ENCODE measurements at places on chromosomes 2 and 18.

- no peak for DNase-seq
These were observed 10.9 kb downstream of the MAT2A start for GRCh38 chr2:85549826-85550225.

DNA sequence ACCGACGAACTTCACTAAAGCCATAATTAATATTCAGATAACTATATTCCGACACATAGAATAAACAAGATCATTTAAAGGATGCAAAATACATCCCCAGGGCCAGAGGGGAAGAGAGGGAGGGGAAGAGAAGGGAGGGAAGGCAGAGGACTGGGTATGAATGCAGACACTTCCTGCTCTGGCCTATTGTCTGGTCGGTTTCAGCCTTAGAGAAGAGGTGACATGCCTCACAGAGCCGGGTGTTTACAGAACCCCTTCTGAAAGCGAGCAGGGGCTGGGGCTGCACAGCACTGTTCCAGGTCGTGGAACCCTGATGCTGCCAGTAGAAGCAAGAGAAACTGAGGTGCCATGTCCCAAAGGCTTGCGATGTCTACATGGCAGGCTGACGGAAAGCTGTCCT, 31.0 kb downstream of the CELF4 start:
- no peak for DNase-seq

GRCh38 chr2:26897807-26898479, 50.0 kb downstream of the DPYSL5 start:
- DNase-seq: no peak

GRCh38 chr2:107728586-107728985, 98.1 kb upstream of the RGPD4 start:
- DNase-seq: no peak

DNA sequence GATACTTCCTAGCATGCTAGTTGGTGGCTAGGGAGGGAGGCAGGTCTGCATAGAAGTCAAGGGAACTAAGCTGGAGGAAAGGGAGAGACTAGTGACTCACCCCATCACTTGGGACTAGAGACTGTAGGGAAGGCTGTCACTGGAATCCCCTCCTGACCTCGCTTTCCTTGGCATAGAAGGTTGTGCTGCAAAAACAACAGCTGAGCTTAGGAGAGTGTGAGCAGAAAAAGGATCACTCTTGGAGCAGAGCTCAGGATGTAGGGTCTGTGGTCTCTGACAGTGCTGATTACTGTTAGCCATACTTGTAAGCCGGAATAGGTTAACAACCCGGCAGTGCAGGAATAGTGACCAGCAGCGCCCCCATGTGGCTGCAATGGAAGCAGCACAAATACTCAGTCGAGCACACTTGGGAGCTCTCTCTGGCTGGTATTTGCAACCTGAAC, 66.9 kb upstream of the SMAD2 start:
- no peak for DNase-seq

- no peak for DNase-seq
These were observed 222.4 kb downstream of the SRBD1 start for GRCh38 chr2:45388541-45389100.

- DNase-seq: no peak
These were observed 234.1 kb upstream of the ID2 start for GRCh38 chr2:8447610-8448221.

DNA sequence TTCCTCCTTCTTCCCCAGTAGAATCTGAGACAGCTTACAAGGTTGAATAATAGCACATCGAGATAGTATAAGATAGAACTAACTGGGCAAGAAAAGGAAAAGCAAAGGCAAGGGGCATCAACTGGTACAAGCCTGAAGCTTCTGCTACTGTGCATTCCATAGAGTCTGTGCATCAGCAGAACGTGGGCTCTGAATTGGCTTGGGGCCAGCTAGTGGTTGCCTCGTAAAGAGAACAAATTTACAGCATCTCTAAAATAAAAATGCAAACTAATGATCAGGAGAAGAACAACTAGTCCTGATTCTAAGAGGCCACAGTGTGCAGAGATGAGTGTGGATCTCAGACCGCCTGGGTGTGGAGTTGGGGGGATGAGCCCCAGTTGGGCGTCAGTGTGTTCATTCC, 36.6 kb downstream of the UPP2 start:
- no peak for DNase-seq

GRCh38 chr2:41878716-41879234, 169.0 kb upstream of the PKDCC start:
- DNase-seq: no peak

- DNase-seq: no peak
These were observed 161.0 kb downstream of the TWIST2 start for GRCh38 chr2:239008677-239009588.

DNA sequence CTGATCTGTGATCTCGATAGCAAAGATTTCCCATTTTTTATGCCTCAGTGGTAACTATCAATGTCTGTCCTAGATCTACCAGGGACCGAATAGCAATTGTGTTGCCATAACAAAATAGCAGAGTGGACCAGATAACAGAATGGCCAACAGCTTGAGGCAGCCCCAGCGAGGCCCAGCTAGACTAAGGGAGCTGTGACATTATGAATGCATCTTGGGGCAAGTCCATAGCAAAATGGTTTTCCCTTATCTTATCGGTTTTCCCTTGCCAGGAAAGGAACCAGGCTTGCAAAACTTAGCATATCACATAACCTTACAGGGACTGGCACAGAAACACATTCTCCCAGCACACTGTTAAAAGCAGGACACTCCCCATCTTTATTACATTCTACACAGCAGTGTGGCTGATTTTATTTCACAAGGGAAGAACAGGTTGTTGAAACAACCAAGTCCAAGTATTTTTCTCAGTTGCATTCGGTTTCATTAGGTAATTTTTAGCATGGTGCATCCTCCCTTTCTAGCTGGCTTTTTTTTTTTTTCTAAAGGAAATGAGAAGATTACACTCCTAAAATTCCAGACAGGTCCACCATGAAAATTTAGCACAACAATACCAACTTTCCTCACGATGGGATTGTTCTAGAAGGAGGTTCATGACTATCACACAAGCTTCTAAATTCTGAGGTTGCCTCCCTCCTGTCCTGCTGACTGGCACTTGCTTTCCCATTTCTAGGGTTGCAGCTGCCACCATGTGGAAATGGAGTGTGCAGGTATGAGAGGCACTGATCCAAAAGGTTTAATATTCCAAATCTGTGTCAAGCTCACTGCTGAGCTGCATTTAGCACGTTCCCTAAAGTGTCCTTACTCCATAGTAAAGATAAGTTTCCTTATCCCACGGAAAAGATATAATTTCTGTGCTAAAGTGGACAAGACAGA, 97.0 kb upstream of the SLC35G4 start:
- DNase-seq: no peak

GRCh38 chr2:238289574-238289973, 1.2 kb upstream of the PER2 start:
- no peak for DNase-seq

DNA sequence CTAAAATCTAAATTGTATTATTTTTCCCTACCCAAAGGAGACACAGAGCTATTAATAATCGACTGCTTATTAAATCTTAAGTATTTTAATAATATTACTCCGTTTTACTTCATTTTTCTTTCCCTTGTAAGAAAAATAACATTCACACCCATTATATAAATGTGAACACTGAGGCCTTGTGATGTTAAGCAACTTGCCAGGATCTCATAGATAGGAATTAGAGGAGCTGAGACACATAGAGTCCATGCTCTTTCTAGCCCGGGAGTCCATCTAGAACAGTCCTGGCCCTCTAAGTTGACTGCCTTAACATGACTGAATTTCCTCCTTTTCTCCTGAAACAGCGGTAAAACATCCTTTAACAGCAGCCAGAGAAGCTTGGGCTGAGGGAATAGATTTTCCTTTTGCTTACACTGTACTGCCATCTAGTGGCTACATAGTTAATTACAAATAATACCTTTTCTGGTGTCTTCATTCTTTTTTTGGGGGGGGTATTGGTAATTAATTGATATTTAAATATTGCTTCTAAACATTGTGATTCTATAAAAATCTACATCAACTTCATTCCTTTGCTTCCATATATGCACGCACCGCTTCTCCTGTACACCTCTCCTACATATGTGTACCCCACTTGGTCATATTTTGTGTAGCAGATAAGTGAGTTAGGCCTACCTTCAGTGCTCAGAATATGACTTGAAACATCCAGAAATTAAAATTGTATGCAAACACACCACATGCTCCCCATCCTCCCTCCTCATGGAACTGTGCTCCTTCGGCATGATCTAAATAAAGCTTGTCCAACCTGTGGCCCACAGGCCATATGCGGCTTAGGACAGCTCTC, 125.8 kb upstream of the HNMT start:
- no peak for DNase-seq

GRCh38 chr2:187580462-187581124, 26.4 kb upstream of the TFPI start:
- DNase-seq: no peak

DNA sequence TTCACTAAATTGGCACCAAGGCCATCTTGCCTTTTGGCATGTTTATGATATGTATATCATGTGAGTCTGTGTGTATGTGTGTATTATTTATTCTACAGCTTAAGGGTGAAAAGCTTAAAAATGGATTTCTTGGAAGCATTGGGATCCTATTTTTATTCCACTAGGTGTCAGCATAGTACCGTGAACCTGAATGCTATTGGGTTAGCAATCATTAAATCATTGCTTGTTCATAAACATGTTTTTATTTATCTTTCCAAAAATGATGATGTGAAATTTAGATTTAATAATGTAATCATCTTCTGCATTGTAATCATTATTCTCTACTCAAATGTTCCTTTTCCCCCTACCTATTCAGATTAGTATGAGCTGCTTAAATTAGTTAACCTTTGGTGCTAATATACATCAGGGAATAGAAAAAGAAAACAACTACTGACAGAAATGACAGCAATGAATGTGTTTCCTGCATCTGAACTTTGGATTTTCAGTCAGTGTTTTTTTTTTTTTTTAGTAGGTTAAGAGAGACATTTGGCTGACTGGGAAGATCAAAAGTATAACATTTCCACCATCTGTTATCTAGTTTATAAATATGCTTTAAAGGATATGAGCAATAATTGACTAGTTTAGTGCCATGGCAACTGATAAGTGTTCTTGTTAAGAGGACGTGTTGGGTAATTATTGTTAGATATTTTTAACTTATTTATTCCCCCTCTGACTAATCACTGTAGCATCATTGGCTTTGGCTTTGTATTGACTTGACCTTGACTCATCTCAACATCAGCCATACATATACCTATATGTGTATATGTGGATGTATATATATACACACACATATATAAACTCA, 14.1 kb upstream of the ZSWIM2 start:
- no peak for DNase-seq

GRCh38 chr2:187985195-187985594, 306.5 kb upstream of the GULP1 start:
- DNase-seq: no peak

DNA sequence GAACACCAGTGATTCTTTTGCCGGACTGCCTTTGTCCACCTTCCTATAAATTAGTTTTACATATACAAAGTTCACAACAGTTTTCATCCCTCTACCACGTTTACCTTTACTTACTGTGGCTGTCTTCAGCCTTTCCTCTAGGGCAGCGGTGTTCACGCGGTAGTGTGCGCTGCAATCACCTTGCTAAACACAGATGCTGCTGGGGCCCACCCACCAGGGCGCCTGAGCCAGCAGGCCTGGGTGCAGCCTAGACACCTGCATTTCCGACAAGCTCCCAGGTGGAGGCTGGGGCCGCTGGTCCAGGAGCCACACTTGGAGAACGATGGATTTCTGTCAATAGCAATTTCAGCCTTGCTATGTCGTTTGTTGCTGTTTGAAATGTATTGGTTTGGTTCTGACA, 83.1 kb downstream of the NDUFA10 start:
- DNase-seq: no peak

DNA sequence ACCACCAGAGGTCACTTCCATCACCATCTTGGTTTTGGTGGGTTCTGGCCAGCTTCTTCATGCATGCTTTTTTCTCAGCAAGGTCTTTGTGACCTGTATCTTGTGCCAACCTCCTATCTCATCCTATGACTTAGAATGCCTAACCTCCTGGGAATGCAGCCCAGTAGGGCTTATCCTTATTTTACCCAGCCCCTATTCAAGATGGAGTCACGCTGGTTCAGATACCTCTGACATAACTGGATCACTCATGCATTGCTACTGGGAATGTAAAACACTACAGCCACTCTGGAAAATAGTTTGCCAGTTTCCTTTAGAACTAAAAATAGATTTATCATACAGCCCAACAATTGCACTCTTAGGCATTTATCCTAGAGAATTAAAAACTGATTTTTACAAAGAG, 219.2 kb downstream of the IRS1 start:
- no peak for DNase-seq

DNA sequence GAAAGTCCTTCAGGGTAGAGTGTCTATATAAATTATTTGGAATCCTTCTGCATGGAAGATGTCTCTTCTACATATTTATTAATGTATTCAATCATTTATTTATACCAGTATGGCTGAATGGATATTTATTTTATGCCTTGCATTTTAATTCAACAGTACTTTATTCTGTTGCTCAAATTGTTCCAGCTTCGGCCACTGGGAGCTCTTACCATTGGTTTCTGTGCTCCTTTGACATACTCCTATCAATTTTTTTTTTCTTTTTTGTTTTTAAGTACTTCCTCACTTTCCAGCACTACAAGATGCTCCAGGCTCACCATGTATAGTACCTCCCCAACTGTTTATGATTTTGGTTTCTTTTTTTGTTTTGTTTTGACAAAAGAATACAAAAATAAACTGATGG, 39.4 kb upstream of the WIPF1 start:
- DNase-seq: no peak

DNA sequence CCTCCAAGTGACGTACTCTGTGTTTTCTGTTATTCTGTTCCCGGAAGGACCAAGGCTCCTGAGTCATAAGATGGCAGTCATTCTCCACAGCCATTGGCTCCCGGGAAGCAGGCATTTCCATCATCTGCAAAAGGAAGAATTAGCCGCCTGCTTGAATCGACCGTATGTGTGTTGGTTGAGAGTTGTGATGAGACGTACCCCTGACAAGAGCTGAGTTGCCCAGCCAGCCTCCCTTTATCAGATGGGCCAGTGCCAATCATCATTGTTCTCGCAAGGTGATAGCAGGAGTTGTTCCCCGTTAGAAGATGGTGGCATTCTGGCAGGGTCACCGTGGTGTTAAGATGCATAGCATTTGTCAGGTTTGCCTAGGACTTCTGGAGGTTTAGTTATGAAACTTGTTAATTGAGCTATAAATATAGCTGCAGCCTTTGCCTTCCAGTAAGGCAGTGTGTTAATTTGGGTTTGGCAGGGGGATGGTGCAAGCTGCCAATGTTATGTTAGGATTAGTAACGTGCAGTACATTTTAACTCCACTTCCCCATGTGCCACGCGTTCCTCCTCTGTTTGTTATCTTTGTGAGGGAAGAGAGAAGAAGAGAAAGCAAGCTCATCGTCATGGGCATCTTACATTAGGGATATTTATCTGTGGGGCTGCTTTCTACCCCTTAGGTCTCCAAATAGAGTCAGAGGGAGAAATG, 652.7 kb upstream of the FANCL start:
- no peak for DNase-seq

Measured in activated naive CD4-positive, alpha-beta T cell (primary cell).